Stimulated activated CD4-positive, alpha-beta T cell treated with anti-CD3 and anti-CD28 coated beads, TNF-alpha, amount 100 ng/mL, for 1 hour (primary cell): ENCODE measurements at places on chromosomes 2 and 18.

DNA sequence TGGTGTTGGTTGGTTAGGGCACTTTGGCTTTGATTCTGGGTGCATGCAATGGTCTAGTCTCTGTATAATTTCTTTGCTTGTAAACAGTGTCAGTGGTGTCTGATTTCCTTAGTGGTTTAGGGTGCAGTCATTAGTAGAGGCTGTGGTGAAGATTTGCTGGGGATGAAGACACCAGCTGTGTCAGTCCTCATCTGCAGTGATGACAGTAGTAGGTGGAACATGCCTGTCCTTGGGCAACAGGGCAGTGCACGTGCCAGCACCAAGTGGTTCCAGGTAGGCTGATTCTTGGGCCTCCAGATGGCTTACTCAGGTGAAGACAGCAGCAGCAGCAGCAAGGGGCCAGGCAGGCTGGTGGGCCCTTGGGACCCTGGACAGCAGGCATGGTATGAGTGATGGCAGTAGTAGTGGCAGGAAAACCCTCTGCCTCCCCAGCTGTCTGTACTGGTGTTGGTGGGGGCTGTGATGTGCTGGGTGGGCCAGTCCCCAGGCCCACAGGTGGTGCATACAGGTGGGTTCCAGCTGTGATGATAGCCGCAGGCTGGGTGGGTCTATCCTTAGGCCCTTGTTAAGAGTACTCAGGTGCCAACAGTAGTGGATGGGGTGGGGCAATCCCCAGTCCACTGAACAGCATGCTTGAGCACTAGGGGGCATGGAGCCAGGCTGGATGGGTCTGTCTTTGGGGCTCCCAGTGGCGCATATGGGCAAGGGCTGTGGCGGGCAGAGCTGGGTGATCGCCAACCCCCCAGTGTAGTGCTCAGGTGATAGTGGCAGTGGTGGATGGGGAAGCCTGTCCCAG, 140.7 kb upstream of the THUMPD2 start:
- DNase-seq = no peak

DNA sequence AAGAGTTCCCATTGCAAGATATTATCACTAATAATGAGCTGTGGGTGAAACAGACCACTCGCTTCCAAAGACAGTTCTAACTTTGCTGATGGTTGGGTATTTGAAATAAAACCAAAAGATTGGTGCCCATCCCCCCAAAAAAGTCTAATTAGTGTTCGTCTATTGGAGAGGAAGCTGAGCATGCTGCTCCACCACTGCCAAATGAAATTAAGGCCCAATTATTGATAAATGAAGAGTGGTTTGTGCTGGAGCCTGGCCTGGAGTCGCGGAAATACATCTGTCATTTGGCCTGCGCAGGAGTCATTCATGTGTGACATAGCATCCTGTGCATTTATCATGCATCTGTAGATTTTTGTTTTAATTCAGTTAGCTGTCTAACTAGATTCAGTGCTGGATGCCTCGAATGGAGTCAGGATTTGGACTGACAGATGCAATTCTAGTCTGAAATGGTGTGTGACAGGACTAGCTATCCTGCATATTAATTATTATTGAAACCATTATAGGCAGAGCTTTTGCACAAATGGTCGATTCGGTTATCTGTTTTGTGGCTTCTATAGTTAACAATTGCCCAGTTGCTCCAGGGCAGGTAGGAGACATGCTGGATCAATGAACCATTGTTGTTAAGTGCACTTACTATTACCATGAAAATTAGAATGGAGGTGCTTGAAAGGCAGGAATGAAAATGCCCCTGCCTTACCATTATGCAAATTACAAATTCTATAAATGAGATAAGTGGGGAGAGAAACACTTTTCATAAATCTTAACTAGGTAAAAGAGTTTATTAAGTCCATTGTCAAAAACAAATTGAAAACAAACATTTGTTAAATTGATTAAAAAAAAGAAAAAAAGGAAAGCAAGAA, 450.4 kb upstream of the TCF4 start:
- DNase-seq = no peak

DNA sequence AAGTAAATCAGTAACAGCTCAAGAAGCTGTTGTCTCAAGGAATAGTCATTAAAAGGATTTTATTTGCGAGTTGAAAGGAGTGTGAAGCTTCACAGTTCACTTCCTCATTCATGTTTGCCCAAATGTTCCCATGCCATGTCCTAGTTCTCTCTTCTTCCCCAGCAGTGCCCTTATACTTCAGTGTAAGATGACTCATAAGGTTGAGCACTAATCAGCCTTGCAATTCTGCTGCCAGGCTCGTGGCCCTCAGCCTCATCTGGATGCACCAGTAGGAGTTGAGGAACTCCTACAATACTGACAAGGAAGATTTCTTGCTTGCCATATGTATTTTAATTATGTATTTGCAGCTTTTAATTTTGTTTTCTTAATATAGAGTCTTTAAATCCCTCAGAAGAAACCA, 1980.4 kb downstream of the SUCLG1 start:
- DNase-seq = no peak

GRCh38 chr2:197889041-197889440, 84.6 kb downstream of the PLCL1 start:
- no peak for DNase-seq

- no peak for DNase-seq
Measured at GRCh38 chr2:64918220-64918886, 70.8 kb upstream of the SLC1A4 start.

GRCh38 chr2:128474036-128474955, 155.6 kb upstream of the HS6ST1 start:
- DNase-seq = no peak

- no peak for DNase-seq
Measured at GRCh38 chr2:20223407-20224163, 1.3 kb downstream of the SDC1 start.

DNA sequence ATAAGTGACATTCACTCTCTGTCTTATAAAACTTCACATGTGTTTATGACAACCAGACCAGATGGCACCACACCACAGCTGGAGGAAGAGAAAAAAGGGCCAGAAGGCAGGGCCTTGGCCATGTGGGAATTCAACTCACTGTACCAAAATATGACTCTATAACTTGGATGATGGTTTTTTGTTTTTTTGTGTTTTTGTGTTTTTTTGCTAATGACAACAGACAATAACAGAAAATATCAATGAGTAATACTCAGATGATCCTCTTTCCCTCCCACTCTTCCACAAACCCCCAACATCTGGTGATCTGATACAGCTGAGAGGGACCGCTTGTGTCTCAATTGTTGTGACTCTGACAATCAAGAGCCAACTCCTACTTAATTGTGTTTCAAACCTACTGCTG, 12.4 kb downstream of the NMI start:
- no peak for DNase-seq

DNA sequence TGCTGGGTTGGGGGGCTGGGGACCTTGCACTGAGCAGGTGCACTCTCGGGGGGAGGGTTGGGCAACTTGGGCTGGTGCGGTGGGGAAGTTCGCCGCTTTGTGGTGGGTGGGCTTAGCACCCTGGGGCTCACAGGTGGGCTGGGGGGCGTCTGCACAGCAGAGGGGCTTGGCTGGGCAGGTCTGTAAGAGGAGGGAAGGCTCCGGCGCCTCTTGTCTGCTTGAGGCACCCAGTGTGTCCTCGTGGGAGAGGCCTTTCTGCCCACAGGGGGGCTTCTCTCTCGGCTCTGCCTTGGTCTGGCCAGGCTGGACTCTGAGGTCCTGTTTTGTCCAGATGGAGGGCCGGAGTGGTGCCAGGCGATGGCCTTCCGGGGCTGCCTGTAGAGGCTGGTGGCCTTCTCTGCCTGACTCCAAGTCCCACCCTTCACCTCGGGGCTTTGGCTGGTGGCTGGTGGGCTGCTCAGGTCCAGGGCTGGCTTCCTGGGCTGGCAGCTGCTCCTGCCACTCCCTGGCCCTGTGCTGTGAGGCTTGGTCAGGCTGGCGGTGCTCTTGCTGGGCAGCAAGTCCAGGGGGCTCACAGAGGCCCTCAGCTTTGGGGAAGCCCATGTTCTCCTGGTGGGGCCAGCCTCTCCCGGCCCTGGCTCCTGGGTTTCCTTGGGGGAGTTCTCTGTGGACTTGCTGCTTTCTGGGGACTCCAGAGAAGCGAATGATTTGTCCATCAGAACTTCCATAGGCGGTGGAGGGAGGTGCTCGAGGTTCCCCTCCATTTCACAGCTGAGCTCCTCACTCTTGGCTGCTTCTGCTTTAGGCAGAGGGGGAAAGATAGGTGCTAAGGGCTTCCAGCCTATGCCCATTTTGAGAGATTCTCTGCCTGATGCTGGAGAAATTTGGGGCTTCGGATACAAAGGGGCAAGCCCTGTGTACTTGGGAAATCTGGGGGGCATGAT, 3.0 kb downstream of the PCARE start:
- DNase-seq = no peak

DNA sequence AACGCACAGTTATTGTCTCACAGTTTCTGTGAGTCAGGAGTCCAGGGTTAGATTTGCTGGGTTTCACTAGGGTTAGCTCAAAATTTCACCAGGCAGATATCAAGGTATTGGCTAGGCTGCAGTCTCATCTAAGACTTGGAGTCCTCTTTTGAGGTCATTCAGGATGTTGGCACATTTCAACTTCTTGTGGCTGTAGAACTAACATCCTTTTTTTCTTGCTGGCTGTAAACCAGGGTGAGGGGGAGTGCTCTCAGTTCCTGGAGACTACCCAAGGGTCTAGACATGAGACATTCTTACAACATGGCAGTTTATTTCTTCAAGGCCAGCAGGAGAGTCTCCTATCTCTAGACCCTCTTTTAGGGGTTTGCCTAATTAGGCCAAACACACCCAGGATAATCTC, 12.8 kb upstream of the CAVIN2 start:
- DNase-seq = no peak

GRCh38 chr2:109660046-109660860, 46.1 kb downstream of the SOWAHC start:
- no peak for DNase-seq

GRCh38 chr2:162074632-162074895, 549 bp upstream of the DPP4 start:
- no peak for DNase-seq

DNA sequence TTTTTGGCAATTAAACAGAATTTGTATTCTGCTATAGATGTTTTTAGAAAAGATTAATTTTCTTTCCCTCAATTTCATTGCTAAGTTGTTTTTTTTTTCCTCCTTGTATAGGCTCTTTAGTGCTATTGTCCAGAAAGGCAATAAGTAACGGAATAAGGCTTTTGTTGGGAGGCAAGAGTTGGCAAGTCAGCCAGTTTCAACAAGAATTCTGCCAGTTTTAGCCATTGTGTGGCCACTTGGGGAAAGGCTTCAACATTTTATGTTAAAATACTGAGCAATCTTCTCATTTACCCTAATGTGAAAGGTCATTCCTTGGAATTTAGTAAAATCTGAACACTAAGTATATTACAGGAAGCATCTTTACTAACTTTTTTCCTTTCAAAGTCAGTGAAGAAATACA, 9.6 kb downstream of the CALCRL start:
- DNase-seq = no peak

DNA sequence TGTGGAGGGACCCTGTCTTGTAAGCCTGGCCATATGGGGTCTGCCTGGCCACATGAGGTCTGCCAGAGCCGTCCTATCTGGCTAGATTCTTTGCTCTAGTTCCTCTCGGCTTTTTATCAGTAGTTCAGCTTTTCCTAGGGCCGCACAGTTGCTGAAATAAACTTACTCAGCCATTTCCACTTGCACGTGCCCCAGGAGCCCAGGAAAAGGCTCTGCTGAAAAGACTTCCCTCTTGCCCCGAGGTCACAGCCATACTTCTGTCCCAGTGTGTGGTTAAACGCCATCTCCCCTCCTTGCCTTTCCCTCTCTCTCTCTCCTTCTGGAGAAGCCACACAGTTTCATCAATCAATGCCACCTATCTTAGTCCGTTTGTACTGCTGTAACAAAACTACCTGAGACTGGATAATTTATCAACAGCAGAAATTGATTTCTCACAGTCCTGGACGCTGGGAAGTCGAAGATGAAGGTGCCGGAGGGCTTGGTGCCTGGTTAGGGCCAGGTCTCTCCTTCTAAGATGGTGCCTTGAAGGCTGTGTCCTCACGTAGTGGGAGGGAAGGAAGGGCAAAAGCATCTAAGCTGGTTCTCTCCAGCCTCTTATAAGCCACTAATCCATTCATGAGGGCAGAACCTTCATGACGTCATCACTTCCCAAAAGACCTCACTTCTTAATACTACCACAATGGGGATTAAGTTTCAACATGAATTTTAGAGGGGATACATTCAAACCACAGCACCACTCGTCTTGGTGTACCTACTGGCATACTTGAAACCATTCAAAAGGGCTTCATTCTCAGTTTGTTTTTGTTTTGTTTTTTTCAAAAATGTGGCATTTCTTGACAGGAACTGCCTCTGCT, 11.2 kb upstream of the GALM start:
- no peak for DNase-seq

DNA sequence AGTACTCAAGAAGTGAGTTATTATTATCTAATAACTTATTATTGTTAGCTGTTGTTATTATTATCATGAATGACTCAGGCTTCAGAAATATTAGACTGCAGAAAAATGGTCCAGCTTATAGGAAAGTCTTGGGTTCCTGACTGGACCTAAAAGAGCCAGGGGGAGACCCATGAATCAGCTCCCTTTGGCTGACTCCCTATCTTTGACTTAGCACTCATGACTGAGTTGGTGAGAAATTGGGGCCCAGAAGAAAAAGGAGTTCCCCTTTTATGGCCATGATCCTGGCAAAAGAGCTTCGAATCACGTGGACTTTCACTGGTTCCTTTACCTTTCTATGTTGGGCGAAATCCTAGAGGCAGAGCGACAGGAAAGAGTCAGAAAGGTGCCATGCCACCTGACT, 145.8 kb downstream of the MYO3B start:
- DNase-seq = no peak

DNA sequence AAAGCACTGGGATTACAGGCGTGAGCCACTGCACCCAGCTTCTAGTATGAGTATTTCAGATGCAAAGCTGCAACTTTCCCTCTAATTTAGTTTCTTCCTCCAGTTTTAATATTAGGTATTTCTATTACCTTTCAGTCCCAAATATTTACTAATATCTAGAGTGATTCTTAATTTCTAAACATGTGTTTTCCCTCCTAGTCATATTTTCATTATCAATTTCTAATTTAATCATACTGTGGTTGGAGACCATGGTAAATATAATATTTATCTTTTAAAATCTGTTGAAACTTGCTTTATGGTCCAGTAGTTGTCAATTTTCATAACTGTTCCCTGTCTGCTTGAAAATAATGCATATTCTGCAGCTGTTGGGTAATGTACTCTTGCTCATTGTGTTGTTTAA, 245.9 kb upstream of the REV1 start:
- no peak for DNase-seq

- DNase-seq = no peak
Measured at GRCh38 chr18:79524181-79525078, 128.7 kb downstream of the NFATC1 start.

DNA sequence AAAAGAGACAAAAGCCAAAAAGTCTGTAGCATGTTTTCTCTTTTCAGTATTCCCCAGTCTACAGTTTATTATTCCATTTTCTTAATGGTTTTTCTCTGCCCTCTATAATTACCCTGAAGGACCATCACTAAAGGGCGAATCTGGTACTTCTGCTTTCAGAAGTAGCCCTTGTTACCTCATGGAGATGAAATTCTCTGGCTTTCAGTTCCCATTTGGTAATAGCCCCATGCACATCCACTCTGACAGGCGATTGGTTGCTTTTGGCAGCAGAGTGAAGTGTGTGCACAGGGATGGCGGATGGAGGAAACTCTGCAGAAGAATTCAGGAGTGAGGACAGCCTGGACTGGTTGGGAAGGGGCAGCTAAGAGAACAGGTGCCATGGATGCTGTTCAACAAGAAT, 66.3 kb upstream of the NABP1 start:
- no peak for DNase-seq

GRCh38 chr2:151837926-151838325, 9.7 kb upstream of the ARL5A start:
- no peak for DNase-seq

- DNase-seq = no peak
Measured at GRCh38 chr2:58137221-58137620, 90.6 kb downstream of the VRK2 start.
